ENCODE measurements at places on chromosomes 7 and 10. TPM values are rescaled to one million over a fixed set of nuclear protein-coding genes. Genes with fewer than 3 reads are reported as not detected.
A peak's percentile ranks its signal among the peaks of the same experiment; 100 is the strongest.

DNA sequence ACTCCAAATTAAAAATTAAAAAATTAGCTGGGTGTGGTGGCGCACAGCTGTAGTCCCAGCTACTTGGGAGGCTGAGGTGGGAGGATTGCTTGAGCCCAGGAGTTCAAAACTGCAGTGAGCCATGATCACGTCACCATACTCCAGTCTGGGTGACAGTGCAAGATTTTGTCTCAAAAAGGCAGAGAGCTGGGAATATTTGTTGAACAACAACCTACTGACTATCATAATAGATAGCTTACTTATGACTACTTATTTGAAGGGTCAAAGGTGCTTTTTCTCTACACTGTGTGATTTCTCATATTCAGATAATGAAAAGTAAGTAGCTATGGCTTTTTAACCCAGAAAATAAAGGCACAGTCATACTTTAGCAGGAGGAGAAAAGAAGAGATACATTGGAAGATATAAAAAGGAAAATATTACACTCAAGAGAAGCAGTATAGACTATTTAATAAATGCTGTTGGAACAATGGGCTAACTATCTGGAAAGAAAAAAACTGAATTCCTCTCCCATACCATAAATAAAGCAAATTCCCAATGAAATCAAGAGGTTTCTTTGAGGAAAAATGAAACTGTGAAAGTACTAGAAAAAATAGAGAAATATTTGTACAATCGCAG is 6.7 kb downstream of the GSDME start:
- no peak for DNase-seq
- H3K27ac ChIP-seq, result no peak overlapping the region
- H3K27me3 ChIP-seq, result no peaks in the 10 kb centered on the region
- H3K4me1 ChIP-seq, result peaks cover 13% of the 10 kb centered on the region
- no peaks in the 10 kb centered on the region for H3K36me3 ChIP-seq

GRCh38 chr10:12465385-12466136 is 116.2 kb downstream of the CAMK1D start:
- no peak for DNase-seq
- no peaks in the 10 kb centered on the region for H3K36me3 ChIP-seq
- H3K4me3 ChIP-seq, result no peak overlapping the region
- no peak overlapping the region for H3K27ac ChIP-seq
- H3K4me1 ChIP-seq, result no peaks in the 10 kb centered on the region

GRCh38 chr10:70903262-70903921 is 15.0 kb upstream of the PCBD1 start:
- H3K27ac ChIP-seq, result no peak overlapping the region
- H3K27me3 ChIP-seq, result no peaks in the 10 kb centered on the region
- H3K4me1 ChIP-seq, result peaks cover 4% of the 10 kb centered on the region
- H3K4me3 ChIP-seq, result no peak overlapping the region
- H3K36me3 ChIP-seq, result no peaks in the 10 kb centered on the region
- peak; percentile 57 for DNase-seq

DNA sequence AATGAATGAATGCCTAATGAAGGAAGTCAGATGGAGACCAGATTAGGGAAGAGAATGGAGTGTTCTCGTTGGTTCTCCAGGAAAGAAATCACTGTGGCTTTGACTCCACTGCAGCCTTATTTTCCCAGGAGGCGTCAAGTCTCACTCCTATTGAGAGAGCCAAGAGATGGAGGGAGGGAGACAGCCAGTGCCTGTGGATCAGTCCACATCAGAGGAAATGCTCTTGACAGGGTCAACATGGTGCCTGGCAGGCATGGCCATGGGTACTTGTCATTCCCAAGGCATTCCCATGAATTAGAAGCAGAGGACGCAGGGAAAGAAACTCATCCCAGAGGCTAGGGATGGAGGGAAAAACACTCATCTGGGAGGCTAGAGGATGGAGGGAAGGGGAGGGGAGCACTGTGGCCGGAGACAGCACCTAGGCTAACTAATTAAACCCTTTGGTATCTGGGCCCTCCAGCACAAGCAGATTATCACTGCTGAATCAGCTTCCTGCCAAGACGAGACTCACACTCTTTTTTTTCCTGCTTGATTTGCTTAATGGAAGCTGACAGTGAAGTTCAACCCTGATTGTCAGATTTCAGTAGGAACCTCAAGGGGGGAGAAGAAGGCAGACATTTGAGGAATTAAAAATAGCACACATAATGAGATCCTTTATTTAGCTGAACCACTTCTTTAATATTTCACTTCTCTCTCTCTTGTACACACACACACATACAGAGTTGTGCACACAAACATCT is 1233.2 kb upstream of the AUTS2 start:
- H3K27me3 ChIP-seq, result no peaks in the 10 kb centered on the region
- H3K27ac ChIP-seq, result no peak overlapping the region

GRCh38 chr10:49287689-49288340 is 11.2 kb upstream of the C10orf71 start:
- no peaks in the 10 kb centered on the region for H3K27me3 ChIP-seq
- peak overlapping the region; percentile 83 for H3K27ac ChIP-seq

GRCh38 chr10:59265141-59265540 is 88.7 kb downstream of the PHYHIPL start:
- no peaks in the 10 kb centered on the region for H3K27me3 ChIP-seq
- H3K4me1 ChIP-seq, result peaks cover 16% of the 10 kb centered on the region
- no peak for DNase-seq

DNA sequence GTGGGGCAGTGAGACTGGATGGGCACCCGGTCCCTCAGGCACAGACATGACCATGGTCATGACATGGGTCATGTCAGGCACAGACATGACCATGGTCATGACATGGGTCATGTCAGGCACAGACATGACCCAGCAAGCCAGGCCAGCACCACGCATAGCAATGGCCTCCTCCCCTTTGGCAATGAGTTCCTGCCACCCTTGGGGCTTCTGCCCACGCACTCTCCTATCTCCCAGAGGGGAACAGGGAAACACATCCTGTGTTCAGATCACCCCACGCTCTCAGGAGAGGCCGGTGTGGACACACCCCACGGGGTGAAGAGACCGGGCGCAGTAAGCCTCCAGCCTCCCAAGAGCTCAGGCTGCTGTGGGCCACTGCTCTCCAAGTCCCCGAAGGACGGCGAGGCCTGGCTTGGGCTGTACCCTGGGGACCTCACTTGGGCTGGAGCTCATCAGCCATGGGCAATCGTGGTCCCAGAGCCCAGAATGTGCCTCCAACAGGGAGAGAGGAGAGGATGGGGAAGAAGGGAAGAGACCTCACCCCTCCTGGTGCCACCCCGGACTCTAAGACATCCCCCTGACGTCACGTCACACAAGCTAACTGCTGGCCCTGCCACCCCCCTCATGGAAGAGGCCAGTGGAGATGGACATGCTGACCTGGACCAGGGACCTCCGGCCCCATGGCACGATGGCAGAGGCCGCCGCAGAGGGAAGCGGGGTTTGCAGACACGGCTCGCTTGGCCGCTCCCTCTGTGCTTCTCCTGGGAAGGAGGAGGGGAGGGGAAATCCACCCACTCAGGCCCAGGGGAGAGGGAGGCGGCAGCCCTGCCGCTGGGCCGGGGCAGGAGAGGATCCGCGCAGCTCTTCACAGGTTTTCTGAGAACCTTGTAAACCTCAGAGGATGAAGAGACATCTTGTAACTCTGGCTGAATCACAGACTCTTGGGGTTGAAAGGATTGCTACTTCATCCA is 269.6 kb downstream of the ELFN1 start:
- peak; percentile 9 for DNase-seq
- H3K4me1 ChIP-seq, result no peaks in the 10 kb centered on the region
- H3K27me3 ChIP-seq, result no peaks in the 10 kb centered on the region
- no peak overlapping the region for H3K4me3 ChIP-seq
- H3K27ac ChIP-seq, result no peak overlapping the region
- H3K36me3 ChIP-seq, result no peaks in the 10 kb centered on the region

- no peak overlapping the region for H3K4me3 ChIP-seq
- no peak for DNase-seq
- H3K27ac ChIP-seq, result no peak overlapping the region
- H3K4me1 ChIP-seq, result no peaks in the 10 kb centered on the region
Measured at GRCh38 chr10:98429320-98430072, 14.5 kb upstream of the PYROXD2 start.

The ASZ1 gene
- total RNA-seq, result not detected

The OR2A5 gene
- total RNA-seq, result not detected

The DCLRE1A gene
- total RNA-seq, result 3.0 TPM

The CPN1 gene
- not detected for total RNA-seq
